Stomach (tissue), 19 donors: ENCODE measurements at places on chromosomes 2 and 18. TPM values are rescaled to one million over a fixed set of nuclear protein-coding genes. Genes with fewer than 3 reads are reported as not detected.

The ELOA2 gene
- not detected for total RNA-seq

The HRH4 gene
- total RNA-seq = not detected

The RESP18 gene
- total RNA-seq = not detected

The DHRS9 gene
- 19.3 TPM for total RNA-seq

The HOXD4 gene
- total RNA-seq = not detected

The NR4A2 gene
- 7.7 TPM for total RNA-seq

- no peak overlapping the region for H3K4me3 ChIP-seq
- no peak for DNase-seq
- H3K4me1 ChIP-seq = no peaks in the 10 kb centered on the region
- no peak overlapping the region for H3K27ac ChIP-seq
- peaks cover 40% of the 10 kb centered on the region for H3K36me3 ChIP-seq
Measured at GRCh38 chr2:134347756-134348155, 93.9 kb downstream of the MGAT5 start.

DNA sequence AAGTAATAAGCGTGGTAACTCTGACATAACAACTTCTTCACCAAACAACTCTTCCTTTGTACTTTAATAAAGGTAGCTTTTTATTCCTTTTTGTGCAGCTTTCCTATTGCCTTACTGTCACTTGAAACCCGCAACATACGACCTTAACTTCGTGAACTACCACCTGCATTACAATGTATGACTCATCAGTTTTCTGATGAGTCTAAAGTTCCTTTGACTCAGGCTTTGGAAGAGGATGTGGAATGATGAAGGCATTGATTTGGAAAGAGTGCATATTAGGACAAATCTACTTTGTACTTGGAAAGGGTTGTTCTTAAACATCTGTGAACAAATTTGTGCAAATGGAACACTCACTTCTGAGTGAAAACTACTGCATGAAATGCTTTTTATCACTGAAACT is 1012.1 kb downstream of the TMEM182 start:
- no peak for DNase-seq
- no peaks in the 10 kb centered on the region for H3K4me1 ChIP-seq

- no peaks in the 10 kb centered on the region for H3K36me3 ChIP-seq
- H3K27ac ChIP-seq = no peak overlapping the region
- H3K4me3 ChIP-seq = no peak overlapping the region
- H3K27me3 ChIP-seq = no peaks in the 10 kb centered on the region
- no peaks in the 10 kb centered on the region for H3K4me1 ChIP-seq
Measured at GRCh38 chr2:7685342-7686015, 768.3 kb downstream of the RNF144A start.

GRCh38 chr2:127641133-127641532 is 4.8 kb upstream of the GPR17 start:
- no peaks in the 10 kb centered on the region for H3K27me3 ChIP-seq
- no peak for DNase-seq
- no peak overlapping the region for H3K27ac ChIP-seq
- H3K4me1 ChIP-seq = peaks cover 68% of the 10 kb centered on the region
- no peaks in the 10 kb centered on the region for H3K36me3 ChIP-seq

DNA sequence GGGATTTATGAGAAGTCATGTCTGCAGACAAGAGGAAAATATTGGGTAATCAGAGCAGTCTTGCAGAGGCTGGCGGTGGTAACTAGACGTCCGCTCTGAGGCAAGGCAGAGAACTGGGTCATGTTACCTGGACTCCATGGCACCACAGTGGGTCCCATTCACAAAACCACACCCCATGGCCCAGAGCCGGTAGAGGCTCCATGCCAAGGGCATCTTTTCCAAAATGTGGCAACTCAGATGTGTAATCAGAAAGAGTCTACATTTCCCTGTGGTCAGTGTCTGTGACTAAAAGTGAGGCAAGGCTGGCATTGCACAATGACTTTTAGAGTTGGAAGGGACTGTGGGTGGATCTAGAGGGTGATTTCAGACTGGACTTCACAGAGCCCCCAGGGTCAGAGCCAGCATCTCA is 113.1 kb downstream of the MREG start:
- H3K4me3 ChIP-seq = no peak overlapping the region
- no peak overlapping the region for H3K27ac ChIP-seq
- H3K27me3 ChIP-seq = no peaks in the 10 kb centered on the region
- DNase-seq = no peak
- H3K36me3 ChIP-seq = no peaks in the 10 kb centered on the region
